GM12878 (cell line): ENCODE measurements at places on chromosomes 3 and 15.
A peak's percentile ranks its signal among the peaks of the same experiment; 100 is the strongest.

- DNase-seq: no peak
These were observed 75.3 kb upstream of the STRIT1 start for GRCh38 chr3:155368786-155369185.

- DNase-seq: no peak
These were observed 9.0 kb downstream of the ARPP21 start for GRCh38 chr3:35648347-35648746.

DNA sequence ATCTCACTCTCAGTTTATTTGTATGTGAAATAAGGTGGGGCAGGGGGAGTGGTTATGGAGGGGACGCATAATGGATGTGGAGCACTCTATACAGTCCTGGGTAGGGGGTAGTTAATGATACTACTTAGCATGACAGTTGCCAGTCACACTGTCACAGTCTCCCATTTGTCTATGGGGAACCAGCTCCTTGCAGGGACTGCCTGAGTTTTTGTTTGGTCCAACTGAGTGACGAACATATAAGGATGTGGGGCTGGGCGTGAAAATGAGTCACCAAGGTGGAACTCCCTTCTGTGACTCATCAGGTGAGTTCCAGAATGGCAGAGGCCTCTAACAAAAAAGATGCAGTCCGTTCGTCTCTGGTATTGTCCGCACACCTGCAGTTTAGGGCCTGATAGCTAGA, 235.3 kb upstream of the ST8SIA2 start:
- DNase-seq: peak; percentile 13

- DNase-seq: no peak
These were observed 9.6 kb downstream of the DNAJB8 start for GRCh38 chr3:128456776-128457715.

- no peak for DNase-seq
These were observed 322.4 kb upstream of the SLCO3A1 start for GRCh38 chr15:91530956-91531582.

- DNase-seq: no peak
These were observed 38.8 kb upstream of the PDZRN3 start for GRCh38 chr3:73663495-73663894.

DNA sequence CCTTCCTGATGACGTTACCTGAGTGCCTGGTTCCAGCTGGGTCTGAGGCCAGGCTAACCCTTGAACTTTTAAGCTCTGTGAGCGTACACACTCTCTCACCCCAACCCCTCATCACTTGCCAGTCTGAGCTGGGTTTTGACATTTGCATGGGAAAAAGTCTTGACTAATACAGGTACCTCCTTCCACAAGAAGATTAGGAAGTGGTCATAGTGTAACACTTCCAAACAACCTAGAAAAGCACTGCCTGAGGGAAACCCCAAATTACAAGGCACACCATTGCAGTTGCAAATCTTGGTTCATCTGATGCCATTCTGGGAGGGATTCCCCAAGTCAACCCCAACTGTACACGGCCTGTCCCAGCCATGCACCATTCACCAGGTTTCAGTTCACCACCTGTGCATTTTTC, 499.8 kb downstream of the FOXP1 start:
- peak; percentile 25 for DNase-seq

DNA sequence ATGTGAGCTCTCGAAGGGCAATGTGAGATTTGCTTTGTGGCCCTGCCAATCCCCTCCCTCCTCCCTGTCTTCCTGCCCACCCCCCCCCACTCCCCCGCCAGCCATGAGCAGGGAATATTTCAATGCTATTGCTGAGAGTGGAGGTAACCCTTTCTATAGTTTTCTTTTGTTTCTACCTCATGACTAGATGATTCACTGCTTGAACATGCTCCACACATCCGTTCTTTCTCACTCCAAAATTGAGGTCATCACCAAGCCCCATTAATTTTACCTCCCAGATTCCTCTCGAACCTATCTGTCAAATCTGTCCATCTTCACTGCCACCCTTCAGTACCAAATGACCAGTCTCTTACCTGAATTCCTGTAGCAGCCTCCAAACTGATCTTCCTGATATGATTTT, 12.2 kb downstream of the ZNF774 start:
- no peak for DNase-seq

GRCh38 chr3:112984485-112984884, 6.3 kb upstream of the GTPBP8 start:
- DNase-seq: no peak

- no peak for DNase-seq
These were observed 36.0 kb downstream of the AAGAB start for GRCh38 chr15:67218428-67218827.

GRCh38 chr3:124700880-124701684, 29.2 kb upstream of the UMPS start:
- no peak for DNase-seq

DNA sequence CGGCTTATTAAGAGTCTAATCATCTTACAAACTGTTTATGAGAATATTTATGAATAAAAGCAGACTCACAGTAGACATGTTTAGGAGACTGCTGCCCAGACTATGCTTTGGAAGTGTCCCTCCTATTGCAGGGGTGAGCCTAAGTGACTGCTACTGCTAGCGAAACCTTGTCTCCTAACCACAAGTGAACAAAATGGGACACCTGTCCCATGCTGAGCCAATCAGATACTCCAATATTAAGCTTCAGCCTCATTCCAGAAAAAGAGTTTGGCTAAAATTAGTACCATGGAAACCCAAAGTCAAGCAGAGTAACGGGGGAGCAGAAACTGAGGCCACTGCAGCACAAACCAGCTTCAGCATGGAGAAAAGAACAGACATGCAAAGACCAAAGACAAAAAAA, 4.6 kb downstream of the DENND6A start:
- DNase-seq: no peak

- peak; percentile 85 for DNase-seq
These were observed 69.2 kb upstream of the ICE2 start for GRCh38 chr15:60548101-60548500.

DNA sequence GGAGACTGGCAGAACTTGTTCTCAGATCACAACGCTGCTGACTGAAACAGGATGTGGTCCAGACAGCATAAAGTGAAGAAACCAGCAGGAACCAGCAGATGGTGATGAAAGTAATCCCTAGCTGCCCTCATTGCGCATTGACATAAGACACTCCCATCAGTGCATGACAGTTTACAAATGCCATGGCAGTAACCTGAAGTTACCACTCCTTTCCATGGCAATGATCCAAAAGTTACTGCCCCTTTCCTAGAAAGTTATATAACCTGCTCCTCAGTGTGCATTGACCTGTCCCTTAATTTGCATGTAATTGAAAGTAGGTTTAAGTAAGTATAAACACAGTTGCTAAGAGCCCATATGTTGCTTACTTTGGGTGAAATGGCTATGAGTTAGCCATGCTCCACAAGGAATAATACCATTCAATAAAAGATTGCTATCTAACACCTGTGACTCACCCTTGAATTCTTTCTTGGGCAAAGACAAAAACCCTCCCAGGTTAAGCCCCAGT, 149.1 kb upstream of the CD96 start:
- DNase-seq: no peak

GRCh38 chr15:58285212-58285920, 146.4 kb upstream of the LIPC start:
- no peak for DNase-seq

- no peak for DNase-seq
These were observed 90.6 kb downstream of the CHST2 start for GRCh38 chr3:143210141-143210540.

- no peak for DNase-seq
These were observed 49.5 kb downstream of the WHAMM start for GRCh38 chr15:82858932-82859331.
